ENCODE measurements at places on chromosomes 13 and 19. TPM values are rescaled to one million over a fixed set of nuclear protein-coding genes. Genes with fewer than 3 reads are reported as not detected.

DNA sequence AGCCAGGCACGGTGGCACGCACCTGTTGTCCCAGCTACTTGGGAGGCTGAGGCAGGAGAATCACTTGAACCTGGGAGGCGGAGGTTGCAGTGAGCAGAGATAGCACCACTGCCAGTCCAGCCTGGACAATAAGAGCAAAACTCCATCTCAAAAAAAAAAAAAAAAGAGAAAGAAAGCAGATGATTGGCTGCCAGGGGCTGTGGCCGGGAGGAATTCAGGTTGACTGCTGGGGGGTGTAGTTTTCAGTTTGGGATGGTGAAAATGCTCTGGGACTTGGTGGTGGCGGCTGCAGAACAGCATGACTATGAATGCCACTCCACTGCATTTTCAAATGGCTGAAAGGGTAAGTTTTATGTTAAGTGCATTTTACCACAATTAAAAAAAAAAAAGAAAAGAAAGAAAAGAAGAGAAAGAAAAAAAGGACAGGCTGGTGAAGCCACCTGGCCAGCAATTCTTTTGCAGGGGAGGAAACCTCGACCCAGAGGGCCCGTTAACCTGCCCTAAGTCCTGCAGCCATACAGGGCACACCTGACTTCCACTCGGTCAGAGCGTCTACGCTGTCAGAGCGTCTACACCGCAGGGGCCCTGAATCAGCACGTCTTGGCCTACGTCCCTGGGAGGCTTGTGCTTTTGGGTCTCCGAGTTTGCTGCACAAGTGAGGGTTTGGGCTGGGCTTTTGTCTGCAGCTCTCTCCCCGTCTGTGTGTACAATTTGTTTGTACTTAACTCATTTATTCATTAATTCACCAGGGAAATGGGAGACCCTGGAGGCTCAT is 3.6 kb downstream of the ISOC2 start:
- DNase-seq: no peak

The ERFL gene
- total RNA-seq: 0.25 TPM

DNA sequence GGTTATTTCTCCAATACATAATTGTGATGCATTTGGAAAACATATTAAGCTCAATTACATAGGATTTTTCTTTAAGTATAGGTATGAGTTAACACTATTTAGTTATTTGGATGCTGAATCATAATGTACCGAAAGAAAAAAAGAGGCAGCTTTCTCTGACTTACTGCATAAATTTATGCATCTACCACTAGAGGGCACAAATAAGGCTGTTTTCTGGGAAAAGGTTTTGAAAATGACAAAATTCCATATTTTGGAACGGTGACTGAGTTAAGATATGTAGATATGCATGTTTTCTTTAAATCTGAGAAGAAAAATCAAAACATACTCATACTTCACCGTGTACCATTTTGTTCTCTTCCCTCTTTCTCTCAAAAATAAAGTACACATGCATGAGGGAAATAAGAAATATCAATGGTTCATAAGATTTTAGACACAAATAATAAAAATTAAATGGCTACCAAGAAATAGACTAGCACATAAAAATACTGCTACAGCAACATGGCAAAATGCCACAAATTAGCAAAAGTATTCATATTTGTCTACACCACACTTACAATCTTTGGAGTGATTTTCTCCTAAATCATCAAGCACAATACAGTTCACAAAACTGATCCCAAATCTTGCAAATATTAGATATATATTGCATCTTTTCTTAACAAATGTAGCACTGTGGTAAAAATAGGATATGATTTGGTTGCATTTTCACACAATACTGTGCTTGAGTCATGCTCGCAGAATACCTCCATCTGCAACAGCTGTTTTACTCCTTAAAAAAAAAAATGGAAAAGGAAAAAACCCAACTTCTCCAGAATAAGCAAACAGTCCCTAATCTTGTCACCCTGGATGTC is 260.0 kb downstream of the FGF14 start:
- DNase-seq: no peak

DNA sequence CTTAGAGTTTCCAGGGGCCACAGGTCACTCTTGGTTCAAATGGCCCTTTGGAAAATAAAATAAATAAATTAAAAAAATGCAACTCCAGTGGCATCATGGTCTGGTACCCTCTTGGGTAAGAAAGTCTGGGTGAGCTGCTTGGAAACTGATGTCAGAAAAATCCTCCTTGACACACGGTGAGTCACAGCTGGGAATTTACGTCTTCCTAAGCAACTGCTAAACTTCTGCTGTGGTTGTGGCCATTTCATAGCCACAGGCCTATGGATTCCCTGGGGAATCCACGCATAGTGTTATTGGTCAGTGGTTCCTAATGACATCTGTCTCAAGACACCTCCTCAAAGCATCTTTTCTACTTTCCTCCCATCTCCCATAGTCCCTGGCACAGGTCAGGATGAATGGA is 220.8 kb downstream of the COG6 start:
- no peak for DNase-seq

GRCh38 chr19:24032651-24033050 is 54.3 kb upstream of the ZNF254 start:
- no peak for DNase-seq

DNA sequence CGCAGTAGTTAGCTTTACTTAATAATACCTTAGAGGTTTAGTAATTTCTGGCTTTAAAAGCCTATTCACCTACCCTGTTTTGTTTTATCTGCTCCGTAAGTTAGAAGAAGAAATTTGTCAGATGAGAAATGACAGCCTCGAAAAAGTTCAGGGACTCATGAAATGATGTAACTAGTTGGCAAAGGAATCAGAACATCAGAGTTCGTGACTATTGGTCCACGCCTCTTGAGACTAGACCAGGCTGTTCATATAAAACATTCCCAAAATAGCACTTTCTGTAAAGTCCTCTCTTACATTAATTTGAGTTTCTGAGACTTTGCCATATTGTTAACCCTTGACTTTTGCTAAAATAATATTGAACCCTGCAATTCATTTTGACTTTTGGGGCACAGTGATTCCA is 92.0 kb downstream of the HS6ST3 start:
- DNase-seq: no peak

- DNase-seq: no peak
These were observed 6.3 kb upstream of the WTIP start for GRCh38 chr19:34475026-34475974.

The GPR12 gene
- total RNA-seq: 0.09 TPM

GRCh38 chr13:65488606-65489005 is 1741.5 kb downstream of the PCDH9 start:
- DNase-seq: no peak

The SMAD9 gene
- total RNA-seq: 5.9 TPM

The AMER2 gene
- total RNA-seq: 0.95 TPM

DNA sequence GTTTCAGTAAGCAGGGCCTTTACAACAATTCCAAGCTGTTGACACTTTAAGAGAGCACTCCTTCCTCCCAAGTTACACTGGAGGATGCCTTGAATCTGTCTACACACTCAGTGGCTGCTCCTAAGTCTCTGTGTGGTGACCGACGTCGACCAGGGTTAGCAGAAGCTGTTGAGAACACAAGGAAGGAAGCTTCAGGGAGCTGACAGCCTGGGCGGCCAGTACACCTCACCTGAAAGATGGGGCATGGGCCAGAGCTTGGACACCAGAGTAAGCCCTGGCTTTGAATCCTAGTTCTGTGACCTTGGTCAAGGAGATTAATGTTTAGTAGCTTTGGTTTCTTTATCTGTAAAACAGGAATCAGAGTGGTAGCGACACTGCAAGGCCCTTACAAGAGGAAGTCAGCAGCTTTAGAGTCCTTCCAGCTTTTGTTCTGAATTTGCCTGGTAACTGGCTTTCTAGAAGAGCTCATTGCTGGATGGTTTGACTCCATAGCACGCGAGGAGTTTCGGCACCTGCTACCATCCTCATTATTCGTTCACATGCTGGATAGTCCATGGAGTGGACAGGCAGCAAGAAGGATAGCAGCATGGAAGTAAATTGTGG is 214.2 kb downstream of the FGF9 start:
- DNase-seq: no peak

DNA sequence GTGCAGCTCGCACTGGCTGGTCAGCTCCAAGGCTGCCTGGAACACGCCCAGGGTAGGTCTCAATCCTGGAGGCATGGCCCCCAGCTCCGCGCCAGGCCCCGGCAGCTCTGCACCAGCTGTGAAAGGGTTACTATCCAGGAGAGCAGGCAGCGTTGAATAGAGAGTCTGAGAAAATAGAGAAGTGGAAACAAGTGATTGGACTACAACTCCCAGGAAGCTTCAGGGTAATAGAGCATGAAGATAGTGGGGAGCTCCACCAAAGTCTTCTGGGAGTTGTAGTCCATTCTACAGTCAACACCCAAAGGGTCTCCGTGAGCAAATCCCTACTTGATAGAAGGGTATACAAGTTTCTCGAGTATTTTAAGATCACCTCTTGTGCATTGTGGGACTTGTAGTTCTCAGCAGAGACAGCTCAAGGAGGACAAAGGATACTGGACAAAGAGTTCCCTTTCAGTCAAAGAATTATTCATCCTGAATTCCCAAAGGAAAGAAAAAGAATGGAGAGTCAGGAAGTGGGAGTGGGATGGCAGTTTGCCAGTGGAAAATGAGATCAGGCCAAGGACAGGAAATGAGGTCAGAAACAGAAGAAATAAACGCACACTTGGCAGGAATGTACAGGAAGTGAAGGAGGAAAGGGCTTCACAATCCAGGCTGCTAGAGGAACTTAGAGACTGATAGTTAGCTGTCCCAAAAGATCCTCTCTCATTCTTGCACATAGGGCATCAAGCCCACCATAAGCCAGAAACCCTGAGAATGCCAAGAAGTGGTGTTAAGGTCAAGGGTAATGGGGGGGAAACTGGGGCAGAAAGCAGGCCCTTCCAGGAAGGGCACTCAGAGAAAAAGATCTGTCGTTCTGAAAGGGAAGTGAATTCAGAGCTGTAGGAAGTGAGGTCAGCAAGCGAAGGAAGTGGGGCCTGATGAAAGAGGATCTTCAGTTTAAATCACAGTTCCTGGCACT is 5.5 kb upstream of the MAMSTR start:
- no peak for DNase-seq

The SELENOV gene
- total RNA-seq: not detected

DNA sequence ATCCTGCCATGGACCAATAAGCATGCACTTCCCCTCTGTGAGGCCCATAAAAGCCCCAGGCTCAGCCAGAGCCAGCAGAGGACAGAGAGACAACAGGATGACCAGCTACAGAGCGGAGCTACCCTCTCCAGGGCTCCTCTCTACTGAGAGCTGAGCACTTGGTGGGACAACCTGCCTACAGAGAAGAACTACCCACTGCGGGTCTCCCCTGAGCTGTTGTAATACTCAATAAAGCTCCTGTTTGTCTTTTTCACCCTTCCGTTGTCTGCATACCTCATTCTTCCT is 7.5 kb upstream of the BAX start:
- DNase-seq: no peak

- DNase-seq: no peak
These were observed 9.4 kb downstream of the BCL3 start for GRCh38 chr19:44757735-44758505.

- no peak for DNase-seq
These were observed 2.5 kb downstream of the ITM2B start for GRCh38 chr13:48235341-48236135.

The ATP12A gene
- total RNA-seq: not detected

The PCCA gene
- total RNA-seq: 48.8 TPM

GRCh38 chr19:1151037-1151724 is 22.9 kb downstream of the SBNO2 start:
- DNase-seq: no peak

GRCh38 chr13:111952814-111953213 is 114.1 kb upstream of the SOX1 start:
- DNase-seq: no peak

GRCh38 chr13:24668511-24668910 is 11.7 kb upstream of the ATP12A start:
- no peak for DNase-seq

The NUFIP1 gene
- total RNA-seq: 1.9 TPM

GRCh38 chr19:37078717-37079032 is 442 bp downstream of the ZNF420 start:
- no peak for DNase-seq

- DNase-seq: no peak
These were observed 137.9 kb downstream of the PCDH20 start for GRCh38 chr13:61277586-61278276.

- no peak for DNase-seq
These were observed 64.8 kb downstream of the ARHGAP35 start for GRCh38 chr19:46925548-46925950.

The PRX gene
- total RNA-seq: 2.2 TPM

- DNase-seq: no peak
These were observed 627.9 kb upstream of the KLF12 start for GRCh38 chr13:74761801-74762757.

- DNase-seq: no peak
These were observed 61.3 kb downstream of the OLFM4 start for GRCh38 chr13:53089951-53090350.

The OVOL3 gene
- total RNA-seq: not detected

DNA sequence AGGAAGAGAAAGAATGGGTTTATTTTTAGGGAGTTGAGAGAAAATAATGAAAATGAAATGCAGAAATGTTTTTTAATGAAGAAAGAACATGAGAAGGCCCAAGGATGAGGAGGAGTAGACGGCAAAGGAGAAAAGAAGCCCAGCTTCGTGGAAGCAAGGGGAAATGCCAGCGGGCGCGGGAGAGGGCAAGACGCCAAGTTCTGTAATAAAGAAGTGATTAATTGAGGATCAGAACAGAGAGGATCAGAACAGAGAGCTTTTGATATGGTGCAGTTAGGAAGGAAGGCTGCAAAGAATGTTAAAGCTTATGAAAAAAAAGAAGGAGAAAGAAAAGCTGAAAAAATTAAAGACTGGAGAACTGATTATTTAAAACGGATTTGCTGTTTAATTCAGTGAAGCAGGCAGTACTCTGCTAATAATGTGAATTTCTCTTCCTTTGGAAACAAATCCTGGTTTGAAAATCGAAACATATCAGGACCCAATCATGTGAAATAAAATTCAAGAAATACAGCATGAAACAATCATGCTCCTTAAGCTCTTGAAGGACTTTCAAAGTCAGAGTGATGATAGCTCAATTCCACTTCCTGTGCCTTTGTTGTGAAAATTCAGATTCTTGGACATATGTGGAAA is 99.3 kb upstream of the SOX1 start:
- no peak for DNase-seq

The CYP2B6 gene
- not detected for total RNA-seq

DNA sequence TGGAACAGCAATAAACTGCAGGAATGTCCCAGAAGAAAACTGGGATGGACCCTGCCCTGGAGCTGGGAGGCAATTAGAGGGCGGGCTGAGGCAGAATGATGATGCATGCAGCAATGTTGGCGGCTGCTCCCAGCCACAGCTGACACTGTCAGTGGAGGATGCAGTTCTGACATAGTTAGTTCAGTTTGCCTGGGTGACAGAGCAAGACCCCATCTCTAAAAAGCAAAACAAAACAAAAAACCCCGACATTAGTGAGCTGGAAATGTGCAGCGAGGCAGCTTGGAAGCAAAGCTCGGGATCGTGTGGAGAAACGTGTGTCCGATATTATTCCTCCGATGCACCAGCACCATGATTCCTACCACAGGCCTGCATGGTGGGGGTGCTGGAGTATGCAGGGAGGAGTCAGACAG is 110.1 kb upstream of the UQCRFS1 start:
- DNase-seq: no peak

GRCh38 chr13:48446464-48446863 is 33.6 kb upstream of the LPAR6 start:
- no peak for DNase-seq

Data from omental fat pad (tissue), 4 donors.